ENCODE measurements at places on chromosomes 1 and 21. TPM values are rescaled to one million over a fixed set of nuclear protein-coding genes. Genes with fewer than 3 reads are reported as not detected.

PPM1J gene
- polyA plus RNA-seq: 3.1 TPM

USP33 gene
- polyA plus RNA-seq: 38.4 TPM

SLAMF7 gene
- polyA plus RNA-seq: 5.3 TPM

ZNF648 gene
- polyA plus RNA-seq: not detected

DNA sequence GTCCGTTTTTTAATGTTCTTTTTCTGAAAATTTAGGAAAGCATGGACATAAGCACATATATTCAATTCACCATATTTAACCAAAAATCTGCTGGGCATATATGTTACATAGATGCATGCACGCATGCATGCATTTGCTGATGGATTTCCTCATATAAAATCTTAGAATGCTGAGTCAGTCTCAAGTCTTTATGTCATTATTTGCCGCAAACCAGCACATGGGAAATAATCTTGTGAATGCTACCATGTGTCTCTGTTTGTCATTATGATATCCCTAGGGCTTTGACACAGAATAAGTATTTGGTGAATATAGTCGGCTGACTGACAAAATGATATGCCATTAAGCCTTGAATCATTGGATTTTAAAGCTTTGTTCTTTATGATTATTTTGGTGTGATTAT lies 776.5 kb downstream of the KCNT2 start:
- DNase-seq: no peak
- no peaks in the 10 kb centered on the region for H3K27me3 ChIP-seq
- H3K27ac ChIP-seq: no peak overlapping the region
- H3K36me3 ChIP-seq: no peaks in the 10 kb centered on the region
- H3K4me3 ChIP-seq: no peak overlapping the region
- H3K4me1 ChIP-seq: no peaks in the 10 kb centered on the region

DNA sequence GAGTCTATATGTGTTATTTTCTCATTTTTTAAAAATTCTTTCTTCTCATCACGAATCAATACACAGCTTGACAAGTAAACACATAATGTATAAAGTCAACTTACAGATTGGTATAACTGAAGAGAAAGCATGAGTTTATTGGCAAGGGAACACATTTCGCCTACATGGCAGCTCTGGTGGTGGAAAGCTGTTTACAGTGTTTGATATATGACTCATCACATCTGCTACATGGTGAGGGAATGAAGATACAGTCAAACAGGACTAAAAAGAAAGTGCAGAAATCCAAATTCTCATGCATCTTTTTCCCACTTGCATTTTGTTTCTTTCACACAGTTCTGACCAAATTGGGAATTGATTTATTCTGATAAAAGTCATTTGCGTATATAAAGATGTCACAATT lies 122.2 kb upstream of the ADGRL4 start:
- H3K4me3 ChIP-seq: no peak overlapping the region
- no peaks in the 10 kb centered on the region for H3K27me3 ChIP-seq

DNA sequence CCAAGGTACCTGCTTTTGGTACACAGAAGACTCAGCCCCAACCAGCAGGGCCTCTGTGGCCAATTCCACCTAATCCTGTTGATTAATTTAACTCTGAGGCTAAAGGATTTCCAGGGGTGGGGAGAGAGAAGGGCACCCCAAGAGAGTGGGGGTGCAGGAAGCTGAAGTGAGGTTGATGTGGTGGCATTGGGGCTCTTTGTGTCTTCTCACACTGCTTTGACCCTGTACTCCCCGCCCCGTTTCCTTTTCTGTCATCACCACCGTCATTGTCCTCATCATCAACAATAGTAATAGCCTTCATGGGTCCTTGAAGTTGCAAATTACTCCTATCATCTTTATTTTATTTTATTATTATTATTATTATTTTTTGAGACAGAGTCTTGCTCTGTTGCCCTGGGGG lies 55.9 kb downstream of the PAX7 start:
- H3K4me1 ChIP-seq: no peaks in the 10 kb centered on the region
- no peak overlapping the region for H3K27ac ChIP-seq
- DNase-seq: no peak
- H3K4me3 ChIP-seq: no peak overlapping the region
- no peaks in the 10 kb centered on the region for H3K36me3 ChIP-seq

GRCh38 chr1:39900662-39901463 lies 854 bp downstream of the MYCL start:
- no peak overlapping the region for H3K27ac ChIP-seq
- no peaks in the 10 kb centered on the region for H3K36me3 ChIP-seq
- no peak for DNase-seq
- H3K27me3 ChIP-seq: peaks cover 52% of the 10 kb centered on the region
- H3K4me1 ChIP-seq: no peaks in the 10 kb centered on the region

DNA sequence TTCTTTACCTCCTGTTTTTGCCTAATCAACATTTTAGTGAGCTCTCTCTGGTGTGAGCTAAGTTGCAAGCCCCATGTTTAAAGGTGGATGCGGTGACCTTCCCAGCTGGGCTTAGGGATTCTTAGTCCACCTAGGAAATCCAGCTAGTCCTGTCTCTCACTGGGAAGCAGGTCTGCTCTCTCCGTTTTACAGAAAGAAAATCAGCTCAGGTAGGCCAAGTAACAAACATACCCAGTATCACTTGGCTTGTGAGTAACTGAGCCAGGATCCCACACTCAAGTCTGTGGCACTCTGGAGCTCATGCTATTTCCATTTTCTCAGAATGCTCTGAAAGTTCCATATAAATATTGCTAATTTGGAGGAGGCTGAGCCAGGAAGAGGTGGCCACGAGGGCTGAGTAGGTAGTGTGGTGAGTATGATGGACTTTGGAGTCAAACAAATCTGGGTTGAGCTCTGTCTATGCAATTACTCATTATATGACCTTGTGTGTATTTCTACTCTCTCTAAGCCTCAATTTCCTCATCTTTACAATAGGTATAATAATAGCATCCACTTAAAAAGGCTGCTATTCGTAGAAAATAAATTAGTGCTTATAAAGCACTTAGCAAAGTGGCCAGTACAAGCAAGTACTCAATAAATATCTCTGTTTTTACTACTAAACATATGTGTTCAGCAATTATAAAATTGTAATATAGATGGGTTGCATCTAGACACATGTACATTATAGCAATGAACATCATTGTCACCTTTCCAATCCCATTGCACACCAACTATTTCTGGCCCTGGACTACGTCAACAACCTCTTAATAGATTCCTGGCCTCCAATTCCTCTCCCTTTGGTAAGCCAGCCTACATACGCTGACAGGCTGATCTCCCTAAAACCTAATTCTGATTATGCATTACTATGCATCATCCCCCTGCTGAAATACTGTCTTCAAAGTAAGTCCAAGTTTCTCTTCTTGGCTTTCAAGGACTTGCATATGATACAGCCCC lies 32.7 kb upstream of the DHCR24 start:
- DNase-seq: no peak
- H3K27me3 ChIP-seq: peaks cover 30% of the 10 kb centered on the region
- no peak overlapping the region for H3K4me3 ChIP-seq
- no peaks in the 10 kb centered on the region for H3K36me3 ChIP-seq
- no peak overlapping the region for H3K27ac ChIP-seq

DNA sequence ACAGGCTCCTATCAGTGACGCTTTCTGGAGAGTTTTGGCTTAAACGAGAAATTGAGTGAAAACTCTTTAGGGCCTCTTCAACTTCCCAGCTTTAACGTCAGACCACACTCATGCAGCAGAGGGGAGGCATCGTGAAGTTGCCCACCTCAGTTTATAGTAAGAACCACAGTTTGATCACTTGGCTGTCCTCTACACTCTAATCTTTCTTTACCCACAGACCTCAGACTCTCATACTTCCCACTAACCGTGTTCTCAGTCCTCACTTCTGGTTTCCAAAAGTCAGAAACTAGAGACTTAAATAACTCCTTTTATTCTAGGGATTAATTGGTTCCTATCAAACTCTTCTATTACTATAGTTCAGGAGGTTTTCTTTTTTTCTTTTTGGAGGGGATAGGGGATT lies 302.2 kb downstream of the NTNG1 start:
- no peaks in the 10 kb centered on the region for H3K36me3 ChIP-seq
- no peak overlapping the region for H3K27ac ChIP-seq
- peaks cover 31% of the 10 kb centered on the region for H3K4me1 ChIP-seq
- H3K27me3 ChIP-seq: no peaks in the 10 kb centered on the region

- no peak overlapping the region for H3K27ac ChIP-seq
- peaks cover 39% of the 10 kb centered on the region for H3K27me3 ChIP-seq
- no peak for DNase-seq
- H3K4me3 ChIP-seq: no peak overlapping the region
- H3K4me1 ChIP-seq: no peaks in the 10 kb centered on the region
Observed at GRCh38 chr1:236623371-236624166, 19.3 kb upstream of the HEATR1 start.

- peaks cover 29% of the 10 kb centered on the region for H3K4me1 ChIP-seq
- H3K36me3 ChIP-seq: peaks cover 5% of the 10 kb centered on the region
- H3K27me3 ChIP-seq: peaks cover 27% of the 10 kb centered on the region
- DNase-seq: no peak
Observed at GRCh38 chr21:43814215-43815106, 25.1 kb downstream of the RRP1 start.

DNA sequence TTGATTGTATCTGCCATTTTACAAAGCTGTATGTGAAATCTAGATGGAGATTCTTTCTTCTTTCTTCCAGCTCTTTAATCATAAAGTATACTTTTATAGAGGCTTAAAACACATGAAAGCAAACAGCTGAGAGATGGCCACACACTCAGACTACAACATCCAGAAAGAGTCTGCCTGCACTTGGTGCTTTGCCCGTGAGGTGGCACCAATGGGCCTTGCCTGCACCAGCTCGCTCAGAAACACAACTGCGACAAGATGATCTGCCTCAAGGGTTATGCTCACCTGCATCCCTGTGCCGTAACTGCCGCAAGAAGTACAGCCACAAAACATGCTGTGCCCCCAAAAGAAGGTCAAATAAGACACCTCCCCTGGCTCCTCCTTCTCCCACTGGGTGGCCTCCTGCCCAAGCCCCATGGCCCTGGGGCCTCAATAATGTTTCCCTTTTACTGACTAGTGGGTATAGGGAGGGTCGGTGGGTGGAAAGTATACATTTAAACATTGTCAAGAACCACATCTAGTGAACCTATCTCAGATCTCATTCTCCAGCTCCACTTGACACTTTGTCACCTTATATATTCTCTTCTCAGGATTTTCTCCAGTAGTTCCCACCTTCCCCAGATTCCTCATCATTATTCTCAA lies 66.7 kb upstream of the ANGPTL3 start:
- no peak overlapping the region for H3K4me3 ChIP-seq
- peaks cover 12% of the 10 kb centered on the region for H3K36me3 ChIP-seq
- H3K27me3 ChIP-seq: no peaks in the 10 kb centered on the region
- H3K4me1 ChIP-seq: no peaks in the 10 kb centered on the region
- peak overlapping the region; percentile 17 for H3K27ac ChIP-seq
- no peak for DNase-seq

DNA sequence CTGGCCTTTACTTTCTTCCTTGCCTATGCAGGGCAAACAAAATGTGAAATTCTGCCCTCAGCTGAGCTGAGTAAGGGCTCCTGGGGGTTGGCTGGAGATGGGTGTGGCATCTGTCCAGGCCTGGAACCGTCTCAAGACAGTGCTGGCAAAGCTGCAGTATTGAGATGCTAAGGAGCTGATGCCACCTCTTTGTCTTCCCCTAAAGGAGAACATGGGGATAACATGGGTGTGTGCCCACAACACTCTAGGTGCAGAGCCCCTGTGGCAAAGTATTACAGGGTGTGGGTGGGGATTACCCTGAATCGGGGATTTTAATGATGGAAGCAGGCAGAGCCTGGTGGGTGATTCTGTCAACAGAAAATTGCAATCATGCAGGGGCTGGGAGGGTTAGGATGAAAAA lies 2.5 kb upstream of the ST3GAL3 start:
- H3K4me3 ChIP-seq: no peak overlapping the region
- peaks cover 20% of the 10 kb centered on the region for H3K4me1 ChIP-seq
- DNase-seq: no peak
- peaks cover 4% of the 10 kb centered on the region for H3K36me3 ChIP-seq
- no peaks in the 10 kb centered on the region for H3K27me3 ChIP-seq
- no peak overlapping the region for H3K27ac ChIP-seq

DNA sequence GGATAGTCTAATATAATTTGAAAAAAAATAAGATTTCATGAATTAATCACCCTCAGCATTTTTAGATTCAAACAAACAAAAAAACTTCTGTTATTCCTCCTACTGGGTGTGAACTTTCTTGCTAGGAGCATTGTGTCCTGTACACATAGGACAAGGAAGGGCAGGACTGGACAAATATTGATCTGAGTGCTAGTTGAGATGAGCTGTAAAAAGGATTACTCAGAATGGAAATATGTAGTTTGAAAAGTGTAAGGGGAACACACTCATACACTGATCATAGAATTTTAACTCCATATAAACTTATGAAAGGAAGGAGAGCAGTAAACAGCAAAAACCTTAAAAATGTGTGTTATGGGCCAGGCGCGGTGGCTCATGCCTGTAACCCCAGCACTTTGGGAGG lies 156.5 kb upstream of the ZNF648 start:
- H3K36me3 ChIP-seq: no peaks in the 10 kb centered on the region
- H3K27me3 ChIP-seq: peaks cover 46% of the 10 kb centered on the region
- DNase-seq: no peak
- no peak overlapping the region for H3K27ac ChIP-seq
- H3K4me3 ChIP-seq: no peak overlapping the region

DNA sequence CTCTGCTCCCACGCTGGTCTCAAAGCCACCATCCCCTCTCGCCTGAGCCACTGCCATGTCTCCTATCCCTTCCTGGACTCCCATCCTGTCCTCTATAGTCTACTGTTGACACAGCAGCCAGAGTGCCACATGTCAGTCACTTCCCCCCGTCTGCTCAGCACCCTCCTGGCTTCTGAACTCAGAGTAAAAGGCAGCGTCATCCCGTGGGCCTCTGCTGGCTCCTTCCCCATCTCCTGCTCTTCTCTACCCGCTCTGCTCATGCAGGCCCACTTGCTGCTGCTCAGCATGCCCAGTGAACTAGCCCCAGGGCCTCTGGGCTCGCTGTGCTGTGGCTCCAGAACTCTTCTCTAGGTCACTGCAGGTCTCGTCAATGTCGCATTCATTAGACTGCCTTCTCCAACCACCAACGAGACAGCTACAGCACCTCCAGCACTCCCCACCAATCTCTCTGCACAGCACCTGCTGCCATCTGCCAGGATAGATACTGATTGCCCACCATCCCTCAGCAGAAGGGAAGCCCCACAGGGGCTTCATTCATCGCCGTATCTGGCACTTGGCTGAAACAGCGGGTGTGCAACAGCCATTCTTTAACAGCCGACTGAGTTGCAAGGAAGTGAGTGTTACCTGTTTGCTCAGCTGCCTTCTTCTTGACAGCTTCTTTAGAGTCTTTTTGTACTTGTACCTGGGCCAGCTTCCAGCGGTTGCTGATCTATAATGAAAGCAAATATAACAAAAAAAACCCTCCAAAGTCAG lies 11.8 kb upstream of the SRM start:
- H3K4me3 ChIP-seq: peak overlapping the region; percentile 77
- no peak overlapping the region for H3K27ac ChIP-seq
- H3K27me3 ChIP-seq: no peaks in the 10 kb centered on the region
- H3K36me3 ChIP-seq: peaks cover 32% of the 10 kb centered on the region
- no peak for DNase-seq
- no peaks in the 10 kb centered on the region for H3K4me1 ChIP-seq

DNA sequence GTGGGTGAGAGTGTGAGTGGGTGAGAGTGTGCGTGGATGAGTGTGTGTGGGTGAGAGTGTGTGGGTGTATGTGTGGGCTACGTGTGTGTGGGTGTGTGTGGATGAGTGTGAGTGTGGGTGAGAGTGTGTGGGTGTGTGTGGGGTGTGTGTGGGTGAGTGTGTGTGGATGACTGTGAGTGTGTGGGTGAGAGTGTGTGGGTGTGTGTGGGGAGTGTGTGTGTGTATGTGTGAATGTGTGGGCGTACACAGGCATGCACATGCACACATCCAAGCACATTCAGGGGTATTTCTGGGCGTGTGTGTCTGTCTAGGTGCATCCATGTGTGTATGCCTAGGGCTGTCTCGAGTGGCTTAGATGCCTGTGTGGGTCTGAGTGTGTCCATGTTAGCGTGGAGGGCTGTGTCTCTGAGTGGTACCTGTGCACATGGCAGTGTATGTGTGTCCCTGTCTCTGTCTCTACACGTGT lies 14.0 kb downstream of the SDC3 start:
- no peak overlapping the region for H3K4me3 ChIP-seq
- no peak overlapping the region for H3K27ac ChIP-seq
- peaks cover 10% of the 10 kb centered on the region for H3K4me1 ChIP-seq
- H3K36me3 ChIP-seq: no peaks in the 10 kb centered on the region
